ENCODE measurements at places on chromosomes 5 and 9.

DNA sequence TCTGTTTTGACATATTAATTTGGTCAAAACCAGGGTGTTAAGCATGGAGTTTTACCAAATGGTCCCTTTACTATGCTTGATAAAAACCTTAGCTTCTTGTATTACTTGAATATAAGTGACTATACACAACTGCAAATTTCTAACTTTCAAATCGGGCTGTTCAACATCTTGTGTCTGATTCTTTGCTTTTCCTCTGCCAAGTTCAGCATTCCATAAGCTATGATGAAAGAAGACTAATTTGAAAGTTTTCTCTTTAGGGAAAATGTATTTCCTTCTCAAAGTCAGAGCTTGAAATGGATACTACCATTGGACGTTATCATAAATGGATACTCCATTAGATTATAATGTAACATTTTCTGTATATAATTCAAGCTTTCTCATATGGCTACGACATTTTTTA, 792.9 kb downstream of the EFNA5 start:
- DNase-seq: no peak

- DNase-seq: no peak
These were observed at the start of gene CCNI2 for GRCh38 chr5:132746954-132747615. Gene CCNI2 (plus strand): TSS chr5:132747426. CDS start chr5:132747496, 70 bp downstream.

- DNase-seq: no peak
These were observed 80.1 kb downstream of the ANKRD31 start for GRCh38 chr5:75156585-75156984.

DNA sequence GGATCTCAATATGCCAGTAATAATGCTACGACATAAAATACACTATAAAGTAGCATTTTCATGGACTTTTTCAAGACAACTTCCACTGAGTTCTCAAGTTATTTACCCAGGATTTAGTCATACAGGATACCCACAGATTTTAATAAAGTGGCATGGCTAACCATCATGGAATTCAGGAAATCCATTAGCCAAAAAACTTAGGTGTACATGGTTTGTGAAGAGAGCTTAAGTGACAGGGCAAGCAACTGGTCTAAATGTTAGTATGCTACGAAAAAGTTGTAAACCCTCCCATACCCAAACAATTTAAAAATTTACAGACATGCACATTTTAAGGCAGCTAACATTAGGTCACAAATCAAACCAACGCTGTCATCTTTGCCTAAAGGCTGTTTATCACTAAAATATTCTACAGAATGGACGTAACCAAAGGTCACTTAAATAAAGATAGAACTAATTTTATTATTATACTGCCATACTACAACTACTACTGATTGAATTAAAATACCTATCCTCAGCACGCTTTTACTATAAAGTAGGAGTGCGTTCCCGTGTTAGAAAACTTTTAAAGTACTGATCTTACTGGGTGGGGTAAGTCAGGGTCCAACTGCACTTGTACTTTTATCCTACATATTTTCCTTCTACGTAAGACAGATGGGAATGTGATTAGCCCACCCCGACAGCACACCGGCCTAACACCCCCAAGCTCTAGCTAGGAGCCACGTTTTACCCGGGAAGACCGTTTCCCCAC, 1.1 kb downstream of the UBTD2 start:
- no peak for DNase-seq

- peak; percentile 63 for DNase-seq
These were observed 44.5 kb downstream of the SPRY4 start for GRCh38 chr5:142280066-142281007.

DNA sequence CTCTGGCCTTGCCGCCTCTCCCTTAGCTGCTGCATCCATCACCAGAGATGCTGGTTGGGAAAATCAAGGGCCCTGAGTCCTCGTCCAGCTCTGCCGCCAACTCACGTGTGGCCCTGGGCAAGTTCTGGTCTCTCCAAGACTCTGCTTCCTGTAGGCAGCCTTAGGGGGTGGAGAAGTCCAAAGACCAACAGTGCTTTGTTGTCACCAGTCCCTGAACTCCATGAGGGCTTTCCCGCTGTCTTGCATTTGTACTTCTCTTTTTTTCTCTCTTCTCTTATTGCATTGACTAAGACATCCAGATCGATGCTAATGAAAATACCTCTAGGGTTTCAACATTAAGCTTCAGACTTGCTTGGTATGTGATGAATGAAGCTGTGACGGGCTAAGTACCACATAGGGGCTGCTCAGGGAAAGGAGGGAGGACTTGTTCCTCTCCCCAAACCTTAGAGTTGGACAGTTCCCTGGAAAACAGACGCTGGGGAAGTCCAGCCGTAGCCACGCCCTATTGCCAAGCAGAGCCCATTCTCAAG, 63.7 kb upstream of the STXBP1 start:
- no peak for DNase-seq

- no peak for DNase-seq
These were observed 69.6 kb downstream of the CCDC171 start for GRCh38 chr9:15622318-15622971.

- no peak for DNase-seq
These were observed 7.5 kb downstream of the NHP2 start for GRCh38 chr5:178145965-178146820.

DNA sequence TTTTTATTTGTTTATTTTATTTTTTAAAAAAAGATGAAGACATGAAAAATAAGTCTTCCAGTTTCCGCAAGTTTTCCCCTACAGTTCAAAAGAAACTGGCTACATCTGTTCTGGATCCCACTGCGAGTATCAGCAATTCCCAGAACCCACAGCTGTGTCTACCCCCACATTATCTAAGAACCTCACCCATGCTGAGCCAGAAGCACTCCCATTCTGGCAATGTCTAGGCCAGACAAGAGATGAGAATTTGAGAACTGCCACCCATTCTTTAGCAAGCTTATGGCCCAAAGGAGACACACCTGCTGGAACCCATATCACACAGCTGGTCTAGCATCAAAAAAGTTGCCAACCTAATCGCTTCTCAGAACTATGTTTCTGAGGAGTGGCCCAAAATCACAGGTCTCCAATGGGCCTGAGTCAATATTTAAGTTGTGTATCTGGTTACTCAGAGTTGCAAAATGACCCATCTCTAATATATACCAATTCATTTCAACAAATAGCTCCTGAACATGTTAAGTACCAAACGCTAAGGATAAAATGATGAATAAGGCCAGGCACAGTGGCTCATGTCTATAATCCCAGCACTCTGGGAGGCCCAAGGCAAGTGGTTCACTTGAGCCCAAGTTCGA, 27.1 kb downstream of the MTMR12 start:
- DNase-seq: no peak

- DNase-seq: no peak
These were observed 101.0 kb downstream of the NSG2 start for GRCh38 chr5:174146556-174146955.

DNA sequence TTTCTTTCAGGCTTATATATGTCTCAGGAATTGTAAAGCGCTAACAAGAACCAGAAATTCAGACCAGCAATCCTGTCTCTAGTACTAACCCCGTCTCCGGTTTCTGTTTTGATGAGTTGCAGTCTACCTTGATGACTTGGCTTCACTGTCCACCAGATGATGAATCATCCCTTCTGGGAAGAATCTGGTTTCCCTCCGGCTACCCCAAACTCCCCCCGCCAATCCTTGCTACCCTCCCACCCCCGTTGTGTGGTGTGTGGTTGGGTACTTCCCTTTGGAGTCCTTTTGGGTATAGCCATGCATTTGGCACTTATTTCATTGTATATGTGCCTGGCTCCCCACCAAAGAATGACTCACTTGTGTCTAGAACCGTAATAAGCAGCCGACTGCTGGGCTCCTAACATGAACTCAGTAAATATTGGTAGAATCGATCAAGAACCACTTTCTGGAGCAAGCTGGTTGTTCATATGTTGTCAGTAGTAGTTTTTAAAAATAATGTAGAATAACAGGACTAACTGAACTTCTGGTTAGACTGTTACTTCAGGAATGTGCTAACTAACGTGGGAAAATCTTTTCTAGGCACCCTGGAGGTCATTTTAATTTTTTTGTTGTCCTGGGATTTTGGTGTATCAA, 8.3 kb upstream of the TGFBI start:
- DNase-seq: no peak

GRCh38 chr5:137651022-137651421, 84.9 kb downstream of the KLHL3 start:
- DNase-seq: peak; percentile 75

- no peak for DNase-seq
These were observed 16.6 kb downstream of the MAP1B start for GRCh38 chr5:72123764-72124376.

DNA sequence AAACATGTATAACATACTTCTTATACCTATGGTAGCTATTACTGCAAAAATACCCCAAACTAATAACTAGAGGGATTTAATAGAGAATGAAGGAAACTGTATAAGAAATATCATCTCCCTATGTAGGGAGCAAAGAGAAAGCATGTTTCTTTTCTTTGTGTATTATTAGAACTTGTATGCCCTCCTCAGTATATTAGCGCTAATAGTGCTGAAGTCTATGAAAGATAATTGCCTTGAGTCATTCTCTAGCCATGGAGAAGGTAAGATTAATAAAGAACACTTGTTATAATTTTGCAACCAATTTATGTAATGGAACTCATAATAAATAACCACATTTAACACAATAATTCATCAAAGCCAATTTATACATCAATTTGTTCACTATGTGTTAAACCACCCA, 329.2 kb downstream of the TMEM232 start:
- no peak for DNase-seq

GRCh38 chr9:29144476-29144875, 1571.2 kb upstream of the C9orf72 start:
- no peak for DNase-seq

- peak; percentile 82 for DNase-seq
These were observed 46.4 kb upstream of the STK32A start for GRCh38 chr5:147188200-147189108.

- no peak for DNase-seq
These were observed 168.8 kb downstream of the ARHGAP26 start for GRCh38 chr5:142939006-142939405.
